ENCODE measurements at places on chromosomes 5 and 9. TPM values are rescaled to one million over a fixed set of nuclear protein-coding genes. Genes with fewer than 3 reads are reported as not detected.

The NXNL2 gene
- not detected for total RNA-seq

The FGF18 gene
- 2.4 TPM for total RNA-seq

The C9orf57 gene
- total RNA-seq: not detected

The ANKRD34B gene
- 0.05 TPM for total RNA-seq

The JAKMIP2 gene
- total RNA-seq: 36.8 TPM

The PTGES gene
- total RNA-seq: 1.1 TPM

The MRPS30 gene
- 54.1 TPM for total RNA-seq

The NR6A1 gene
- 63.7 TPM for total RNA-seq

The MSX2 gene
- 1.1 TPM for total RNA-seq

The PCDHGC5 gene
- total RNA-seq: 3.0 TPM

The KCNMB1 gene
- total RNA-seq: 0.09 TPM

The SNCAIP gene
- 10.2 TPM for total RNA-seq

The HAND1 gene
- total RNA-seq: not detected

The SMIM15 gene
- total RNA-seq: 54.7 TPM

The RNF183 gene
- total RNA-seq: not detected

The CARD9 gene
- 1.3 TPM for total RNA-seq

The MARCHF11 gene
- total RNA-seq: 0.23 TPM

The SOHLH1 gene
- total RNA-seq: not detected

The OR5C1 gene
- total RNA-seq: not detected

The NOXA1 gene
- 0.89 TPM for total RNA-seq

The TERT gene
- total RNA-seq: 5.6 TPM
